Umbilical cord (tissue), 2 donors: ENCODE measurements at places on chromosomes 6 and 20. TPM values are rescaled to one million over a fixed set of nuclear protein-coding genes. Genes with fewer than 3 reads are reported as not detected.

DNA sequence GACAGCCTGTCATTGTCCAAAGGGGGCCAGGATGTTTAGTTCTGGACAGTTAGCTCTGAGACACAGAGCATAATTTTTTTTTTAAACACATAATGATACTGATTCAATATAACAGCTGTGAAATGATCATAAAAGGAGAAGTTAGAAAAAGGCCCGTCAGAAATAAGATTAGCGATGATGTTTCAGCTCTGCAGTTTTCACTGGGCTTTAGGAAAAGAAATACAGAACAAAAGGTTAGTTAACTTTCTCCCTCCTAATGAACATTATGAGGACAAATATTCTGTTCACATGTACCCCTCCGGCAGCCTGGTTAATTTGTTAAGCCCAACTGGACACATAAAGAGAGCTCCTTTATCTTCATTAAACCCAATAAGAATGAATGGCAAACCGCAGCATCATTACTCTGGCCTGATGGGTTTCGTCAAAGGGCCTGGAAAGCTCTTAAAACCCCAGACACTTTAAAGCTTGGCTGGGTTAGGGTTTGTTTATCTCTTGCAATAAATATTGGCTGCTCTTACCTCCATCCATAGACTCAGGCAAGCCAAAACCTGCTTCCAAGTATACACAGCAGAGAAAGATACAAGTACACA lies 394.6 kb downstream of the KIF16B start:
- DNase-seq: peak; percentile 83

DNA sequence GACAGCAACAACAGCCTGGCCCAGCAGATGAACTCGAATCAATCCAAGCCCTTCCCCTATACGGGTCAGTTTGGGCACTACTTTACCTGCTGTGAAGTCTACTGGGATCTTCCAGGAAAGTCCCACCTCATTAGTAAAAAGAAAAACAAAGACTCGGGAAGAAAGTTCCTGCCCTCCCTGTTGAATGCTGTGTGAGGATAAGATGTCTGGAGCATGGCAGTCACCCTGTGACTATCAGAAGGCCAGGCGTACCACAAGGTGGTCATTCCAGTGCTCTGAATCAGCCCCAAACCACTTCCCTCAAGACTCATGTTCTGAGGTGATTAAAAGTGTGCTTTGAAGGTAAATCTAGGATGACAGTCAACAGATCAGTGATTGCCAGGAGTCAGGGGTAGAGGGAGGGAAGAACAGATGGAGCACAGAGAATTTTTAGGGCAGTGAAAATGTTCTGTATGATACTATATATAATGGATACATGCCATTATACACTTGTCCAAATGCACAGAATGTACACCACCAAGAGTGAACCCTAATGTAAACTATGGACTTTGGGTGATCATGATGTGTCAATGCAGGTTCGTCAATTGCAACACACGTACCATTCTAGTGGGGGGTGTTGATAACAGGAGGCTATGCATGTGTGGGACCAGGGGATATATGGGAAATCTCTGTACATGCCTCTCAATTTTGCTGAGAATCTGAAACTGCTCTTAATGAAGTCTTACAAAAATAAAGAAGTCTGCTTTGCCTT lies 14.7 kb downstream of the FKBP1A start:
- DNase-seq: no peak

GRCh38 chr6:70843328-70843918 lies 113.4 kb downstream of the B3GAT2 start:
- no peak for DNase-seq

DNA sequence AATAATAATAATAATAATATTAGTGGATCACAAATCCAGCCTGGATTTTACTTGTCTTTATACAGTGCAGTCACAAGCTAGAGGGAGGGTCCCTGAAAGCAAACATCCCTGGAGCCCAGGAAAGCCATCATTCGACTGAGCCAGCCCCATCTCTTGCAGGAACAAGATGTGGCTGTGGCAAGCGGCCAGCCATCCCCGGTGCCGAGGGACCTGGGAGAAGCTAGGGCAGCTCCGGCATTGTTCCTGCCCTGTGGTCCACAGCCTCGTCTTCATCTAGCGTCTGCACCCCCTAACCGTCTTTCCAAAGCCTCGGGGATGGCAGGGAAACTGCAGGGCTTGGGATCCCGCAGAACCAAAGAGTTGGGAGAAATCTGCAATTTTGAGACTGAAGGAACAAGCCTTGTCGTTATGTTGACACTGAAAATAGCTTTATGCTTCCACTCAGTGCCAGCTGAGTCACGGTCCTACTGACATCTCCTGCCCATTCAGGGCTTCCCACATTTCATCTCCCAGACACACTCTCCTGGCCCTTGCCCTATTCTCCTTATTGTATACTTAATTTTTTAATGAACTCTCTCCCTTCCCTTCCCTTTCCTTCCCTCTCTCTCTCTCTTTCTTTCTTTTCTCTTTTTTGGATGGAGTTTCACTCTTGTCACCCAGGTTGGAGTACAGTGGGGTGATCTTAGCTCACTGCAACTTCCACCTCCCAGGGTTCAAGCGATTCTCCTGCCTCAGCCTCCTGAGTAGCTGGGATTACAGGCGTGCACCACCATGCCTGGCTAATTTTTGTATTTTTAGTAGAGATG lies 62.5 kb upstream of the ZNFX1 start:
- DNase-seq: no peak

DNA sequence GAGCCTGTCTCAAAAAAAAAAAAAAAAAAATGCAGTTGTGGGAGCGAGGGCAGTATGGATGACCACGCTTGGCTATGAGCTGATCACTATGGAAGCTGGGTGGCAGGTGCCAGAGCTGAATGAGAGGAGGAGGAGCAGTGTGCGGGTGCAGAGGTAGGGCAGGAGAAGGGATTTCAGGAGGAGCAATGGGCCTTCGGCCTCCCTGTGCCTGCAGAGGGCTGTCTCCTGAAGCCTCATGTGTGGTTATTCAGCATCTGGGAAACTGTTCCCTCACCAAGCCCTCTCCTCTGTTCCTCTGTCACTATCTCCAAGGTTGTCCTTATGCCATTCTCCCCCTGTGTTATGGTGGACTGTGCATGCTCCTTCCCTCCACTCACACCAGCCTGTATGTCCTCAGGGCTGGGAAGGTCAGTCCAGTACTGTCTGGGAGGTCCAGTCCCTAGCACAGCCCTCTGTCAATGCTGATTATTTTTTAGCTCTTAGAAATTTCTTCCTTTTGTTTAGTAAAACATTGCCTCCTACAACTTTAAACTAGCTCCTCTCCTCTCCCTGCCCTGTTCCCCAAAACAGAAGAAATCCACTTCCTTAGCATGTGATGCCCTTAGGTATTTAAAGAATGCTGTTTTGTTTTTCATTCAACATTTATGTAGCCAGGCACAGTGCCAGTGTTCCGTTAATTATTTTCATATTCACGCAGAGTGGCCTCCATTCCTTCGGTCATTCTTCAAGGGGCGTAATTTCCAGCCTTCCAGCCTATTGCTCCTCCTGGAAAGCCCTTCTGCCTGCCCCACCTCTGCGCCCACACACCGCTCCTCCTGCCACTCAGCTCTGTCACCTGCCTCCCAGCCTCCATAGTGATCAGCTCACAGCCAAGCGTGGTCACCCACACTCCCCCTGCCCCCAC lies 48.9 kb downstream of the CNBD2 start:
- peak; percentile 65 for DNase-seq

DNA sequence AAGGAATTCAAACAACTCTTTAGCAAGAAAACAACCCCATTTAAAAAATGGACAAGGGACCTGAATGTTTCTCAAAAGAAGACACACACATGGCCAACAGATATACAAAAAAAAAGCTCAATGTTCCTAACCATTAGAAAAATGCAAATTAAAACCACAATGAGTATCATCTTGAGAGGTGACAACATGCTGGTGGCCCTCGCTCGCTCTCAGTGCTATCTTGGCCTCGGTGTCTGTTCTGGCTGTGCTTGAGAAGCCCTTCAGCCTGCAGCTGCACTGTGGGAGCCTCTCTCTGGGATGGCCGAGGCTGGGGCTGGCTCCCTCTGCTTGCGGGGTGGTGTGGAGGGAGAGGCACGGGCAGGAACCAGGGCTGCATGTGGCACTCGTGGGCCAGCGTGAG lies 13.4 kb downstream of the SPINT4 start:
- no peak for DNase-seq

DNA sequence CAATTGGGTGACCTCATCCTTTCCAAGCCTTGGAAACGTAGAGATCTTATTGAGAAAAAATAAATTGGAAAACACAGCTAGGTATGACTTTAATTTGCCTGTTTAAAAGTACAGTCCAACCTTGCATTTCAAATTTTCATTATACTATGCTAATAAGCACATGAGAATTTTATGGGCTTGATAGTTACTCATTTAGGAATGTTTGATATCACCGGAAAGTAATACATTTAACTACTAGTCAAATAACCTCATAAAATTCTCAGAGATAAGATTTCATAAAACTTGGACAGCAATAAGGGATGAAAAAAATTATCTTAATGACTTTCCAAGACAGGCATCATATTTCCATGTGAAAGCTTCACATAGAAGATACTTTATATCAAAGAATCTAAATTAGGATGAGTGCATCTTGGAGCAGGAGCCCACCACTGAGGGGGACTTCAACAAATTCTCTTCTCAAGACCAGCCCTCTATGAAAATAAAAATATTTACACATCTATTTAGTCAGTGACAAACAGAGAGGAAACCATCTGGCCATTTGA lies 236.3 kb downstream of the EPHA7 start:
- peak; percentile 25 for DNase-seq

GRCh38 chr6:143112837-143113236 lies 52.1 kb downstream of the AIG1 start:
- DNase-seq: no peak

DNA sequence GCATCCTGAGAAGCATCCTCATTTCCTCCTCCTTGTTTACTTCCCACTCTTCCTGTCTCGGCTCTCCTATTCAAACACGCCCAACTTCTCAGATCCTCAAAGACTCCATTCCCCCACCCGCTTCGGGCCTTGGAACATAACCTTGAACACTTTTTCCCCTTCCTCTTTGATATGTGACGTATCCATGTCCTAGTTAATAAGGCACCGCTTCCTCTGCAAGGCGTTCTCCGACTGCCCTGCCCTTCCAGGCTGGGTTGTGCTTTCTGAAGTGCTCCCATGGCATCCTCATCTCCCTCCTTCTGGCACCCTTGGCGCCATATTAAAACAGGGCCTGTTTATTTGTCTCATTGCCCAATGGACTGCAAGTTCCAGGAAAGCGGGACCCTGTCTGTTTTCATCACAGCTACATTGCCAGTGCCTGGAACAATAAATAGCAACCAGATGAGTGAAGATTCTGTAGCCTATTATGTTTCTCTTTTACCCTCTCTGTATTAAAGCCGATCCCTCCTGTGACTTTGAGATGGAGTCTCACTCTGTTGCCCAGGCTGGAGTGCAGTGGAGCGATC lies 115.3 kb upstream of the TRAF3IP2 start:
- DNase-seq: no peak

DNA sequence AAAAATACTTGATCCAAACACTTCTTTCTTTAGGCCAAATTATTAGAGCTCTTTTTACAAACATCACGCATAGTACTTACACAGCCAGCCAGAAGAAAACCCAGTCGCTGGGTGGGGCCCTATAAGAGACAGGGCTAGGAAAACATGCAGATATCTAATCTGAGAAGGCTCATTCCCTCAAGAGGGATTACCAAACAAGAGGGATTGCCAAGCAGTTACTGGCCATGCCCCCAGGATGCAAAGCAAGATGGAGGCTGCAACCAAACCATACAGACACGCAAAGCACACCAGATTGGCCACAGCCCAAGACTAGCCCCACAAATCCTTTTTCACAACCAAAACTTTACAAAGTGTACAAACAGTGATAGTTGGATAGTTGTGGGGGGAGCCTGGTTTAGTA lies 1235.4 kb upstream of the GJE1 start:
- no peak for DNase-seq

DNA sequence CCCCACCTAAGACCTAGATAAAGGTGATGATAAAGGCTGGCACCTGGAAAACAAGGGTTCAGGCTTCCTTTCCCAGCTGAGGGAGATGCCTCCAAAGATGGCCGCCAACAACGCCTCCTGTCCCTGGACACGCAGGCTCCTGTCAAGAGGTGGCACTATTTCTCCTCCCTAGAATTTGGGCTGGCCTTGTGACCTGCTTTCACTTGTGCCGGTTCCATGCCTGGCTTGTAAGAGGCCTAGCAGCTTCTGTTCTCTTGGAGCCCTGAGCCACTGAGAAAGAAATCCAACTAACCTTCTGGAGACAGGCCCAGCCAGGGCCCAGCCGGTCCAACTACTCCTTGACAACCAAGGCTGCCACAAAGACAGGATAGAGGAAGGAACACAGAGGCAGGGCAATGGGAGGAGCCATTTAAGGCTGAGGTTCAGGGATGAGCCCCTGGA lies 60.2 kb upstream of the RALY start:
- peak; percentile 19 for DNase-seq

- DNase-seq: no peak
Measured at GRCh38 chr6:108728826-108729225, 119.4 kb upstream of the ARMC2 start.

GRCh38 chr20:35320396-35321126 lies 28.3 kb upstream of the FAM83C start:
- no peak for DNase-seq

DNA sequence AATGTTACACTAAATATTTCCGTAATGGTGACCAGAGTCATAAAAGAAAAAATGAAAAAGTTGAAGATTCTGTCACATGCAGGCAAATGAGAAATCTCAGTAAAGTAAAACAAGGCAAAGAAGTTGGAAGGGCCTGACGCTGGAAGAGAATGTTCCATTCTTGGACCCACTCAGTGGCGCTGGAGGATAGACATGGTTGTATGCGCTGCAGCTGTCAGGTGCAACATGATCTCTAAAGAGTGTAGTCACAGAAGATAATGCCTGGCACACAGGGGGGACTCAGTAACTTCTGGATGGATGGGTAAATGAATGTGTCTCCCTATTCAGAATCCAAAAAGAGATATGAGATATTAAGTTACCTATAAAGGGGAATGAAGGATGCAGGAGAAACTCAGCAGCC lies 116.3 kb downstream of the FAXC start:
- DNase-seq: no peak

DNA sequence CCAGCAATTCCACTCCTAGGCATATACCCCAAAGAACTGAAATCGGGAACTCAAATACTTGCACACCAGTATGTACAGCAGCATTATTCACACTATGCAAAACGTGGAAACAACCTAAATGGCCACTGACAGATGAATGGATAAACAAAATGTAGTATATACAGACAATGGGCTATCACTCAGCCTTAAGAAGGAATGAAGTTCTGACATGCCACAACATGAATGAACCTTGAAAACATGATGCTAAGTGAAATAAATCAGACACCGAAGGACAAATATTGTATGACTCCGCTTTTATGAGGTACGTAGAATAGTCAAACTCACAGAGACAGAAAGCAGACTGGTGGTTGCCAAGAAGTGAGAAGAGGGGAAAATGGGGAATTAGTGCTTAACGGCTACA lies 59.1 kb upstream of the CCN6 start:
- no peak for DNase-seq

MRPS18B gene
- total RNA-seq: 18.8 TPM

GFRA4 gene
- total RNA-seq: not detected

NDUFAF4 gene
- total RNA-seq: 41.4 TPM

THBS2 gene
- 238 TPM for total RNA-seq

CLPSL2 gene
- total RNA-seq: not detected

FKBP1C gene
- total RNA-seq: not detected

ARFGEF3 gene
- total RNA-seq: 4.6 TPM

PLCB4 gene
- total RNA-seq: 7.2 TPM
